Activated T-helper 2 cell treated with anti-CD3 and anti-CD28 coated beads, Interferon-gamma antibody, Interleukin-2, Interleukin-4, amounts not matched to agents 10 μg/mL and 5 μg/mL and 100 μg/mL, durations not matched to agents 14 hours and 24 hours and 36 hours (primary cell): ENCODE measurements at places on chromosomes 16 and 17. TPM values are rescaled to one million over a fixed set of nuclear protein-coding genes. Genes with fewer than 3 reads are reported as not detected.

DNA sequence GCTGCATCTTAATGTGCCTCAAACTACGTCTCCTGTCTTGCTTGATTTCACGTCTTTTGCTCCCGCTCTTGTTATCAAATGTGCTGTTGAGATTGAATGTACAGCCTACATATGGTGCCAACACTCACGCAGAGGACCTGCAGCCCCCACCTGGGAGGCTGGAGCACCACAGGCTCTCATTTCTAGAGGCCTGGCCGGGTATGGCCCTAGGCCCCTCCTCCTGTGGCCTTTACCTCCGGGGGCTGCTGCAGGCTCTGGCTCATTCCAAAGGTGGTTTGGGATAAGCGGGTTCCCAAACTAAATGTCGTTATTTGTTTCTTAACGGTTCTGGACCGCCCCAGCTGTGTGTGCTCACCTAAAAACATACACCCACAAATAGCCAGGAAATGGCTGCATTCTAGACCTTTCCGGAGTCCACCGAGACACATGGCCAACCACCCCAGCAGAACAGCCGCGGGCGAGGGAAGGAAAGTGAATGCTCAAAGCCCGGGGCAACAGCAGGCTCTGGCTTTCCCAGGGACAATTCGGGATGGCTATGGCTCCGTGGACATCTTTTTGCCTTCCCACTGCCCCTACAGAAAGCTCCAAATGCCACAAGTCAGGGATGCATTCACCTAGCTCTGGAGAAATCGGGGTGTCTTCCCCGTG is 105.9 kb downstream of the ENGASE start:
- no peak for DNase-seq

GRCh38 chr16:70738083-70738977 is 52.5 kb upstream of the MTSS2 start:
- peak; percentile 18 for DNase-seq

- DNase-seq: no peak
Observed at GRCh38 chr17:61496957-61497653, 44.9 kb downstream of the TBX4 start.

GRCh38 chr17:20203761-20204263 is 194.7 kb downstream of the SPECC1 start:
- DNase-seq: no peak

DNA sequence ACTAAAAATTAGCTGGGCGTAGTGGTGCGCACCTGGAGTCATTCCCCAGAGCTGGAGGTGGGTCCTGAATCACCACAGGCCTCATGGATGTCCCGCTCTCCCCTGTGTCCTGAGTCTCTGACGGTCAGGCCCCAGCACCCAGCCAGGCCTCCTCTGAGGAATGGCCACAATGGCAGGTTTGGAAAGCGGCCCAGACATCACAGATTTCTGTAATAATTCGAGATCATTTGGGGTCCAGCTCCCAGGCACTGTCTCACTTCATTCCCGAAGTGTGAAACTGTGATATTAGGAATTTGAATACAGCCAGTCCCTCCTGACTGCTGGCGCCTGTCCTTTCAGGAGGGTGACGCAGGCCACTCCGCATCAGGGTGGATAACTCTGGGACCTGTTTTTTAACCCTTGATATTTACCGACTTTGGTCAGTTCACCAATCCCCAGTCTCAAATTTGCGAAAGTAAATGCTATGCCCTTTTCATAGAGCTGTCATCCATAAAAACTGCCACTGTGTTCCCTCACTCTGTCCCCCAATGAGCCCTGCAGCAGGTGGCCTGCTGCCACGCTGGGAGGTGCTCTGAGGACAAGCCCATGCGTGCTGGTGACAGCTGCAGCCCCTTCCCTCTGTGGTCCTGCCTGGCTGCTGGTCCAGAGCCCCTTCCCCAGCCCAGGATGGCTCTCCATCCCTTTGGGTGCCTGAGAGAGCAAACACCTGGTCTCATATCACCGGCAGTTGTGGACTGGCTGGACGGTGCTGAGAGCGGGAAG is 28.3 kb upstream of the RPTOR start:
- DNase-seq: no peak

GRCh38 chr16:24511792-24512191 is 27.6 kb upstream of the RBBP6 start:
- no peak for DNase-seq

GRCh38 chr17:56939869-56940484 is 20.9 kb downstream of the COIL start:
- no peak for DNase-seq

GRCh38 chr17:80259457-80260068 is 1.1 kb upstream of the RNF213 start:
- no peak for DNase-seq

GRCh38 chr17:35521150-35521549 is 16.3 kb downstream of the SLFN12L start:
- no peak for DNase-seq

- DNase-seq: no peak
Observed at GRCh38 chr17:79023886-79024771, at the start of gene C1QTNF1. Gene C1QTNF1, plus strand, starts transcription at chr17:79024169. Its CDS starts 19,800 bp downstream, at chr17:79043969.

- DNase-seq: no peak
Observed at GRCh38 chr16:81905277-81905676, 106.0 kb downstream of the SDR42E1 start.

DNA sequence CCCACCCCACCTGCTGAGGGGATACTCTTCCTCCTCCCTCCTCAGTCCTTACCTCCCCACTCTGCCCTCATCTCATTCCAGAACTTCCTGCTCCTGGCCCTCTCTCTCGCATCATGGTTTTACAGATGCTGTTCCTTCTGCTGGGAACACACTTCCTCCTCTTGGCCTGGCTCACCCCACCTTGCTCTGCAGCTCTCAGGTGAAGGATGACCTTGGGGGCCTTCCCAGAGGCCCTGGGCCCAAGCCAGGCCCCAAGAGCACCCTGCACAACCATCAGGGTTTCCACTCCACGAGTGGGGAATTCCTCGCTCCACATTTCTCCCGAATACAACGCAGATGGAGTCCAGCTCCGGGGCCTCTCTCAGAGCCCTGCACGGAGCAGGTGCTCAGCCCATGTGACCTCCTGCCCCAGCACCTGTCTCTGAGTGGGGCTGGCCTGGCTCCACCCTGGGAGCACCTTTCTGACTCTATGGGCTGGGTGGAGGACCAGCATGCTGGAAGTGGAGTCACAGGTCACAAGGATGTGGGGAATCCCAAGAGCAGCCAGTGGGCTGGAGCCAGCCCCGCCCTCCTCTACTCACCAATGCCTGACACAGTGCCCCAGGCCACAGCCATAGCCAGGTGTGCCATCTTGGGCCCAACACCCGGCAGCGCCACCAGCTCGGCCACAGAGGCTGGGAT is 4.5 kb downstream of the NTHL1 start:
- DNase-seq: no peak

DNA sequence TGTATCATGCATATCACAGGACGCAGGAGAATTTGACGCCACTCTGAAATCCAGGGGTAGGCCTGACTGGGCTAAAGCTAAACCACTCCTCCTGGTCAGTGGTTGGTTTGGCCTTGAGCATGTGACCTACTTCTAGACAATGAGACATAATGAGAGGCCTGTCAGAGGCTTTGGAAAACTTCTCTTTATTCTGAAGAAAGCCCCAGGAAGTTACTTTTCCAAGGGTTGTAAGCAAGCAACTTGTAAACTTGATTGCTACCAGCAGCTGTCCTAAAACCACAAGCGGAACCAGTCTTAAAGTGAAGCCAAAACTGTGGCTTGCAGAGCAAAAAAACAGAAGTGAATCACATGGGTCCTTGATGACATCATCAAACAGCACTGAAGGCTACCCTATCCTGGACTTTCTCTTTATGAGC is 138.2 kb upstream of the COX10 start:
- no peak for DNase-seq

DNA sequence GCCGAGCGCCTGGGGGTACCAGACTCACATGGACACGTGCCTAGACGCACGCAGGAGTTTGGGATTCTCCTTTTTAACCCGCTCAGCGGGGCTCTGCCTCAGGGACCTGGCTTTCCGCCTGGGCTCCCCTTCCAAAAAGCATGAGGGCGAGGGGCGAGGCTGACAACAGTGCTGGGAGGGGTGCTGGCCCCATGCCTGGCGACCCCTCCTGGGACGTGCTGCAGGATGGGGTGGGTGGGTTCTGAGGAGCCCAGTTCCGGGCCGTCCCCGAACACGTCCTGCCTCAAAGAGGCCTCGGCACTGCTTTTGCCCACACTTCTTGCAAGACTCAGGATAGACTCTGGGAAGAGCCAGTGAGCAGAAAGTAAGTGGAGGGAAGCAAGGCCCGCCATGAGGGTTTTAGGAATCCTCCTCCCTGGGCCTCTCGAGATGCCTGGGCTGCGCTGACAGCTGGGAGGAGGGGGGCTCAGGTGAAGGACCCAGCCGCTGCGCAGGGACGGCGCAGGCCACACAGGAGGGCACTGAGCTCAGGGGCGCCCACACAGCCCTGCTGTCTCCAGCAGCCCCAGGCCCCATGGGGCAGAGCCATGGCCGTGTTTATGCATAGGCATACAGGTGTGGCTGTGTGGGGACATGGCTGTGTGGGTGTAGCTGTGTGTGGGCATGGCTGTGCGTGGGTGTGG is 15.4 kb upstream of the PABPN1L start:
- DNase-seq: no peak

- DNase-seq: no peak
Observed at GRCh38 chr16:21227866-21228265, 5.6 kb upstream of the ANKS4B start.

SLC22A31 gene
- total RNA-seq: 0.71 and 1.1 TPM in 2 replicates

OR2C1 gene
- not detected in 2 replicates for total RNA-seq

CDYL2 gene
- 26.2 and 36.8 TPM in 2 replicates for total RNA-seq

ACSM5 gene
- not detected in 2 replicates for total RNA-seq

CD300H gene
- not detected in 2 replicates for total RNA-seq
